Germinal center (tissue), 1 donor: ENCODE measurements at places on chromosomes 11 and 22.
A peak's percentile ranks its signal among the peaks of the same experiment; 100 is the strongest.

DNA sequence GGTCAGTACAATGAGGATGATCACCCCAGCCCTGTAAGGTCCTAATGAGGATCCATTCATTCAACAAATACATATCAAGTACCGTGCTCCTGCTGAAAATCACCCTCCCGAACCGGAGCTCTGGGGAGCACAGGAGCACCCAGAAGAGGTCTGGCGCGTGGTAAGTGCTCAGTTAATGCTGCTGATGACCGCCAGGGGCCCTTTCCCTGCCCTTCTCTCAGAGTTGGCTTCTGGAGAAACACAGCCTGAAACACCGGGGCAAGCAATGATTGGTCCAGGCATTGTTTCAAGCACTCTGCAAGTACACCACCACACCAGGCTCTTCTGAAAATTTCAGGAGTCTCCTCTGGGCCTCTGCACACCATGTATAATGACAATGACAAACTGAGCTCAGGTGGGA lies 3.8 kb upstream of the CCDC86 start:
- no peak for DNase-seq

DNA sequence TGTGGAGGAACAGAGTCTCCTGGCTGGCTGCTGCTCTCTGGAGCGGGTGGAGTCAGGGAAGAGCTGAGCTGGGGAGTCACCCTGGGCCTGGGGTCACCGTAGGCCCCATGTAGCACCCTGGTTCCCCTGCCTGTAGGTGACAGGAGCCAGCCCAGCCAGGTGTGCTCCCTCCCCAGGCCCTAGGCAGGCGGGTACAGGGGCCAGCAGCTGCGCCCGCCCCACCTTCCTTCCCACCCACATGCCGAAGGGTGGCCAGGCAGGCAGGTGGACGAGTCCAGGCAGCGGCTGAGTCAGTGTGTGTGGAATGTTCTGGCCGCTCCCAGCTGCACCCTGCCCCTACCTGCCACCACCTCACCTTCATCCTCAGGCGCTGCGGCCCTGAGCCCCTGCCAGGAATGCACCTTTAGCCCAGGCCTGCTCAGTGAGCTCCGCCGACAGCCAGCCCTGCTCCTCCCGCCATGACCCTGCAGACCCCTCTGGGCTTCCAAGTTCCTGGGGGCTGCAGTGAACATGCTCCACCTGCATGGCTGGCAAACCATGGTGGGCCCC lies 654 bp upstream of the SYT8 start:
- DNase-seq, result no peak

GRCh38 chr11:61378713-61379313 lies 13.6 kb upstream of the TMEM216 start:
- no peak for DNase-seq

DNA sequence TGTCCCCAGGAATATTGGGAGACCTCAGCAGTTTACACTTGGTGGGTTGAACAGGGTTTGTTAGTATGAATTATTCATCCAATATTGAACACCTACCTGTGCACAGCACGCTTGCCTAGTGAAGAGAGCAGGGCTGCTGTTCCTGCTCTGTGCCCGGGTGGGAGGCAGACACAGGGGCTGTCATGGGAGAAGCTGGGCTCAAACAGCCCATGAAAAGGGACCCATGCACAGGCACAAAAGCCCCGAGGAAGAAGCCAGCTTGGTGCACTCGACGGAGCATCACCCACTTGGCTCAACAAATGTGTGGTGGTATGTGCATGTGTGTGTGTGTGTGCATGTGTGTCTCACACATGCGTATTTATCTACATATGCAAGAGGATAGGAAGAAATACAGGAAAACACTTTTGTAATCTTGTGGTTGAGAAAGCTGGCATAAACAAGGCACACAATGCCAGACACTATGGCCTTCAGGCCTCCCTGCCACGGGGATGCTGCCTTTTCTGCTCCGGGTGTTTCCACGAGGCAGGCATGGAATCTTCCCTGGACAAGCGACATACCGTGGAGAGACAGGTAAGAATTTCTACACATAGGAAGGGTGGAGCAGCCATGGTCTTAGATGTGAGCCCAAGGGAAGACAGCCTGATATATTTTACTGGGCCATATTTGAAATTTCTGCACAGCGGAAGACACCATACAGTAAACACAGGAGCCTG lies 5.0 kb upstream of the APOBEC3A start:
- DNase-seq, result no peak

DNA sequence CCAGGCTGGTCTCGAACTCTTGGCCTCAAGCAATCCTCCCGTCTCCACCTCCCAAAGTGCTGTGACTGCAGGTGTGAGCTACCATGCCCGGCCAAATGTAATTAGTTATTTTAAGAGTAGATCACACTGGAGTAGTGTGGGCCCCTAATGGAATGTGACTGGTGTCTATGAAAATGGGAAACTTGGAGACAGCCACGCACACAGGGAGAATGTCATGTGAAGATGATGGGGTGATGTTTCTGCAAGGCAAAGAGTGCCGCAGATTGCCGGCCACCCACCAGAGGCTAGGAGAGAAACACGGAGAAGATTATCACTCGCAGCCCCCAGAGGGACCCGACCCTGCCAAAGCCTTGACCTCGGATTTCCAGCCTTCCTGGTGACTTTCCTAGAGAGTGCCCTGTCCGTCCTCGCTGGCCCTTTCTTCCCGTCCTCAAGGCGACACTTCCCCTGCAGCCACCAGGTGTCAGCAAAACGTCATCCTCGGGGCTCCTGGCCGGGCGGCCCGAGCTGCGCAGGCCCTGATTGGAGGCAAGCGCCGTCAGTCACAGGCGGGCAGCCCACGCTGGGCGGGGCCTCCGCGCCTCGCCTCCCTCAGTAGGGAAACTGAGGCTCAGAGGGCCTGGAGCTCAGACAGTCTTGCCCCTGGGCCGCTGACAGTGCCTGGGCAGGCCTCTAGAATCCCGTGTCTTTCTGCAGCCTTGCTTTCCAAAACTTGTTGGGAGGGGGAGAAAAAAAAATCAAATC lies 16.3 kb downstream of the CRYBB2 start:
- DNase-seq, result peak; percentile 98

GRCh38 chr11:101031713-101032112 lies 97.9 kb downstream of the PGR start:
- no peak for DNase-seq

DNA sequence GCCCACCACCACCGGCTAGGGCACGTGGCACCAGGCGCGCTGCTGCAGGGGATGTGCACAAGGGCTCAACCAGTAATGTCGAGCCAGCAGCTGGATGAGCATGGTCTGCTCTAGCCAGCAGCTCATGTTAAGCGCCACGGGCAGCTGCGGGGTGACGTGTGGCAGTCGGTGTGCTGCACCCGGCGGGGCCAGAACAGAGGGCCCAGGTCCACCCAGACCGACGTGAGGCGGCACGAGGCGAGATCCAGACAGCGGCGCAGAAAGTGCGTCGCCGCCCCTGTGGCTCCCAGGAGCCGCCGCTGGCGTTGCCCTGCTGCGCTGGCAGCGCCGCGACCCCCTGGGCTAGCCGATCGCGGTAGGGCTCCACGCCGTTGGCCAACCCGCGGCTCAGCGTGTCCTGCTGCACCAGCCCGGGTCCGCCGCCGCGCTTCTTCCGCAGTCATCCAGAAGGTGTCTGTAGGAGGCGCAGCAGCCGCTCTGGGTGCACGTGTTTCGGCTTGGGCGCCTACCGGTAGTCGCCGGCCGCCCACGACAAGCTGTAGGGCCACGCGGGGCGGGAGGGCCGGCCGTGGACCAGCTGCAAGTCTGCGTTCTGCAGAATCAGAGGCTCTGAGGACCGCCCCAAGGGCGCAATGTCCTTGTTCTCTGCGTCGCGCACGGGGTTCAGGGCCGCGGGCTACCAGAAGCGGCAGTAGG lies 4.6 kb upstream of the GALR3 start:
- DNase-seq, result peak; percentile 82

DNA sequence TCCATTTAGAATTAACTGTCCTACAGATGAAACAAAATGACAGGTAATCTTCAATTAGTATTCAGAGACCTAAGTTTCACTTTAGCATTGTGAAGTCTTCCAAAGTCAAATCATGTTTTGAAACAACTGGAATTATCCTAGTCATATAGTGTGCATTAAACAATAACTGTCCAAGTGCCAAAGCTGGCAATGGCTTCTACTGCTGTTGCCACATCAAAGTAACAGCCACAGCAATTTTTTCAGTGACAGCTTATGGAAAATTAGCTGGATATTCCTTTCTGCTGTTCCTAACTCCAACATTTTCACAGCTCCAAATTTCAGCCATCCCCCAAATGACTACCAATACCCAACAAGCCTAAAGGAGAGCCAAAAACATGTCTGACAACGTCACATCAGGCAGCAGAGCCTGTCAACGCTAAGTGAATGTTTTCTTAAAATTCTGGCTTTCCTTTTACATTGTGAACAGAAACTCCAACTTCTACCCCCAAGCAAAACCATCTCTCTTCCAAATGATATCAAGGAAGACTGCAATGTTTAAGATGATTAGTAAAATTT lies 45.3 kb upstream of the CCDC34 start:
- no peak for DNase-seq

DNA sequence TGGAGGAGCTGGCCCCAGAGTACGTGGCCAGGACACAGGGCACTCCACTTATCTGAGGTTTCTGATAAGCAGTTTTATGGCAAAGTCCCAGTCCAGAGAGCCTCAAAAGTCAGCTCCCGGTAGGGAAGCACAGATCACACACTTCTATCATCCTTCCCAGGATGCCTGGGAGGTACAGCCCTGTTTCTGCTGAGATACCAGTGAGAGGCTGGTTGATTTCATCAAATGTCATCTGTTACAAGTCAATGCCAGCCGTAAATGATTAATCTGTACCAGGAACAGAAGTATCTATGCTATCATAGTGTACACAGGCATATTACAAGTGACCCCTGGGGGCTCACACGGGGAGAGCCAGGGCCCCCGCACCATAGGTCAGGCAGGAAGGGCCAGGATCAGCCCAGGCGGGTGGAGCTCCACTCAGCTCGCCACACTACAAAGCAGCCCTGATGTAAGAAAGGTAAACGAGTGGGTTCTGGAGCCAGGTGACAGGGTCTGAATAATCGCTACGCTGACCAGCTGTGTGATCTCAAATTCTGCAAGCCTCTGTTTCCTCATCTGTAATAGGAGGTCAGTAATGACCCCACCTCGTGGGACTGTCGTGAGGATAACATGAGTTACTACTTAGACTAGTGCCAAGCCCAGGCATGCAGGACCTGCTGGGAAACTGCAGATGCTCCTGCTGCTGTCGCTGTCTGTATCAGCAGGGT lies 17.6 kb downstream of the PLA2G6 start:
- DNase-seq, result no peak

DNA sequence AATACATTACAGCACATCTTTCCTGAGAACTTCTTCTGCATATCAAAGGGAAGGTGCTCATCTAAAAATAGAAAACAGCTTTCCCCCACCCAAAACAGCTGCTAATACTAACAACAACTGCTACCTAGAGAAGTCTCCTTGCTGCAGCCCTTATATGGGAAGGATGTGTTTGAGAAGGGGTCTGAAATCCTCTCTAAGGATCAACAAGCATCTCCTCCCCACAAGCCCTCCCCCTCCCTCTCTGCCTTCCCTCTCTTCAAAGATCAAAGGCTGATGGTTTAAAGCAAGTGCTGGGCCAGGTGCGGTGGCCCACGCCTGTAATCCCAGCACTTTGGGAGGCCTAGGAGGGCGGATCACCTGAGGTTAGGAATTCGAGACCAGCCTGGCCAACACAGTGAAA lies 33.5 kb downstream of the SCUBE2 start:
- DNase-seq, result no peak

GRCh38 chr22:29704528-29705285 lies 15.1 kb upstream of the CABP7 start:
- DNase-seq, result no peak

GRCh38 chr11:31262761-31263160 lies 106.8 kb downstream of the DCDC1 start:
- DNase-seq, result no peak

GRCh38 chr22:44392446-44392921 lies 79.7 kb upstream of the SHISAL1 start:
- no peak for DNase-seq

DNA sequence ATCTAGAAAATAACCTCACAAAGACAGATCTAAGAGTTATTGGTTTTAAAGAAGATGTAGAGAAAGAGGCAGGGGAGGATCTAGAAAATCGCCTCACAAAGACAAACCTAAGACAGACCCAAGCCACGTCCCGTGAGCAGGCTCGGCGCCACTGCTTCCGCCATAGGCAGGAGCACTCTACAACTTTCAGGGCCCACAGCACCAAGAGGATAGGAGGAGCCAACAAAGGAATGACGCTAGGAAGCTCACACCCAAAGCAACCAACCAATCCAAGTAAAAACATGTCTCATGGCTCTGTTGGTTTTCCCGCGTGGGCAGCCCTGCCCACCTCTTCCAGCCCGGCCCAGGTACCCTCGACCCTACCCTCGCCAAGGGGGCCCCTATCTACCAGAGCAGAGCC lies 4167.4 kb upstream of the OR11H1 start:
- DNase-seq, result no peak

DNA sequence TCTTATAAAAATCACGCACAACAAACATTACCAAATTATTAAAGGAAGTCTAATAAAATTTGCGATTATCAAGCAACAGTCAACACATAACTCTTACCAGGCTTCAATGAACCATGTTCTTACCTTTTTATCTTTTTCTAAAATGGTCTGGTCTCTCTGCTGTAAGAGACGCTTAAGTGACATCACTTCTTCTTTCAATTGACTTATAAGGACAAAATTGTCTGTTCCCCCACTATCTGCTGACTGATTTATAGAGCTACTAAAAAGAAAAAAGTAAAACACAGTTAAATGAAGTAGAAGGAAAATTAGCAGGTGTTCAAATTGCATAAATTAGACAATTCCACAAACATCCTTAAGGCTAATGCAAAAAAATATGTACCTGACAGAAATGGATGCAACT lies 10.9 kb downstream of the FAM76B start:
- DNase-seq, result no peak

DNA sequence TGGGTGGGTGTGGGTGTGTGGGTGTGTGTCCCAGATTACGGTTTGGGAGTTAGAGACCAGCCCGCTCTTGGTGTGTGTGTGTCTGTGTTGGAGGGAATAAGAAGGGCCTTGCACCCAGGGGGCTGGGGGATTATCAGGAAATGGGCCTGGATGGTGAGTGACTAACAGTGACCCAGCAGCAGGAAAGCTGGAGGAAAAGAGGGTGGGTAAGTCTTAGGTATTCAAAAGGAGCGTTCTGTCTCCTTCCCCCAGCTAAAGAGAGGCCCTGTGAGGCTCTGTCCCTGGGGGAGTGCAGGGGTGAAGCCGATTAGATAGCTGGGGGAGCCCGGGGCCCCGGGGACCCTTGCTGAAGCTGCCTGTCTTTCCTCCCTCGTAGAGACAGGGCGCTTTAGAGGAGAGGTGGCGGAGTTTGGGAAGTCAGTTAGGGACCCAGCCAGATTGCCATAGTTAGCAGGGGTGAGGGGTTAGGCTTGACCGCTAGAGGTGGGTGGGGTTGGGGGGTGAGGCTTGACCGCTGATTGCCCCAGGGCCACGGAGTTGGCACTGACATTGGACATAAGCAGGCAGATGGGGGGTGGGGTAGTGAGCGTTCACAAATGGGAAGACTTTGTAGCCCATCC lies 1.5 kb downstream of the OAF start:
- no peak for DNase-seq

DNA sequence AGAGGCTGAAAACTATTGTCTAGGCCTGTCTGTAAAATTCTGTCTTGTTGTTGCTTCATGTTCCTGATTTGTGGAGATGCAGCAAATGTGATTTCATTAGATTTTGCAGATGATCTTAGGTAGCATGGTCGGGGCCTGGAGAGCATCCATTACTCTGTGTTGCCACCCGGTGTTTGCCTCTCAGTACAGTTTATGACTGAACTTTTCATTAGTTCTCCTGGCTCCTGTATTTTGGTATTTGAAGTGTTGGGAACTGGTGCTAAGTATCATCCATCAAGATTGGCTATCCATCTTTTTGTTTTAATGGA lies 7.7 kb downstream of the YWHAH start:
- no peak for DNase-seq
